ENCODE measurements at places on chromosomes 16 and 17.

DNA sequence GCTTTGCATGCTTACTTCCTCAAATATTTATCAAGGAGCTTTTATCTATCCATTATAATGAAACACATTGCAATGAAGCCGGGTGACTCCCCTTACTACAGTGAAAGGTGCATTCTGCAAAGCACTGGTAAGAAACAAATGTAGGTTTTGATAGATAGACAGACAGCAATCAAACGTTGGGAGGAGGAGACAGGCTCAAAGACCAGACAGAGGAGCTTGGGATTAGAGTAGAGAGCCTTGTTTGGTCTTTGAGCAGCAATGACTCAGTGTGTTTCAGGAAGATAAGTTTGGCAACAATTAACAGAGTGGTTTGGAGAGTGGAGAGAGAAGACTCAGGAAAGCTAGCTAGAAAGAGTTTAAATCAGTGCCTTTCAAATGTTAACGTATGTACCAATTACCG is 68.8 kb downstream of the ZNF18 start:
- DNase-seq, result no peak

DNA sequence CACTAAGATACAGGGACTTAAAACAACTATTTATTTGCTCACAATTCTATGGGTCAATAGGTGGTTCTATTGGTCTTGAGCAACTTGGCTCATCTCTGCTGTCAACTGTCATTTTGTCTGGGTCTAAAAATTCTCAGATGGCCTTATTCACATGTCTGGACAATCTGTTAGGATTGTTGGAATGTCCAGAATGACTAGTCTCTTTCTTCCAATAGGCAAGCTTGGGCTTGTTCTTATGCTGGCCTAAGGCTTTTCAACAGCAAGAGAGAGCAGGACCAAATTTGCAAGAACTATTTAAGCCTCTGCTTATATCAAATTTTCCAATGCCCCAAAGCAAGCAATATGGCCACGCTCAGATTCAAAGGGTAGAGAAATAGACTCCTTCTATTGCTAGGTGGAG is 240.9 kb downstream of the KIF2B start:
- DNase-seq, result no peak

DNA sequence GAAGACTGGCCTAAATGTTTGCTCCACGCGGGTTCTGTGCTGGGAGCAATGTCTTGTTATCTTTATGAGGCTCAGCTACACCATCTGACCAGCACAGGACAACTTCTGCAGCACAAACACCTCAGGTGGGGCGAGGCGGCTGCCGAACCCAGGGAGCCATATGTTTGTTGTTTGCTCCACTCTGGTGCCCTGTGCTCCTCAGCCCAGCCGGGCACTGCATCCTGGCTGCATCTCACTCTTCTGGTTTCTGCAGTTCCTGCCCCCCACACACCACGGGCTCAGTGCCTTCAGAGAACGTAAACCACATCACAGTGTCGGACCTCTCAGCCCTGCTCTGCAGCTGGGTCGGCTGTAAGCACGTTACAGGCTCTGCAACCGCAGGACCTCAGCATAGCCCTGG is 32.4 kb downstream of the MXRA7 start:
- DNase-seq, result no peak

DNA sequence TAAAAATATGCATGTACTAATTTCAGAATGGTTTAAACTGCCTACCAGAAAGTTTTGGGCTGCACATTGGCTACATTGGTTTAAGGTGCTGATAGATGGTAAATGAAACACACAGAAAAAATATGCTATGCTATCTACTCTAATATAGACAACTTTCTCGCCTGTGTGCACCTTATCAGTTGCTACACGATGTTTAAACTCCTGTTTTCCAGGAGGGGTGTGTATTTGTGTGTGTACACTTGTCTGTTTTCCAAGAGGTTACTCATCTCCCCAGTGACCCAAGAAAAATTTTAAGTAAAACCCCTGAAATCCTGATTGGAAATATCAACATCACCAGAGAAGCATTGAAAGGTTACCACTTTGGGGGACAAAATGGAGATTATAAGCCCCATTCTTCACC is 21.6 kb upstream of the PSMC5 start:
- no peak for DNase-seq

- DNase-seq, result no peak
Measured at GRCh38 chr16:383326-384051, 1.7 kb upstream of the PGAP6 start.

- DNase-seq, result no peak
Measured at GRCh38 chr17:74532115-74532514, 840 bp upstream of the CD300LB start.

DNA sequence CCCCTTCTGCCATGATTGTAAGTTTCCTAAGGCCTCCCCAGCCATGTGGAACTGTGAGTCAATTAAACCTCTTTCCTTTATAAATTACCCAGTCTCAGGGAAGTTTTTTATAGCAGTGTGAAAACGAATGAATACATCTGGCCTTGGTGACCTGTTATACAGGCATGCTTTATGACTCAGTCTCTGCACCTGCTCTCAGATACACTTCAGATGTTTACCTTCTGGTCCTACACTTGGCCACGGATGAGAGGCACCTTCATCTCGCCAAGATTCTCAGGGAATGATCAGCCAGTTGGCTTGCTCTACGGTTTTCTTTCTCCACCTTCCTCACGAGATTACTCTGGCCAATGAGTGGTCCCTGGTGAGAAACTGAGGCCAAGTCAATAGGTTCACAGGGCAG is 304.7 kb downstream of the CA10 start:
- no peak for DNase-seq

GRCh38 chr17:75335315-75335714 is 46.1 kb upstream of the SLC25A19 start:
- no peak for DNase-seq

DNA sequence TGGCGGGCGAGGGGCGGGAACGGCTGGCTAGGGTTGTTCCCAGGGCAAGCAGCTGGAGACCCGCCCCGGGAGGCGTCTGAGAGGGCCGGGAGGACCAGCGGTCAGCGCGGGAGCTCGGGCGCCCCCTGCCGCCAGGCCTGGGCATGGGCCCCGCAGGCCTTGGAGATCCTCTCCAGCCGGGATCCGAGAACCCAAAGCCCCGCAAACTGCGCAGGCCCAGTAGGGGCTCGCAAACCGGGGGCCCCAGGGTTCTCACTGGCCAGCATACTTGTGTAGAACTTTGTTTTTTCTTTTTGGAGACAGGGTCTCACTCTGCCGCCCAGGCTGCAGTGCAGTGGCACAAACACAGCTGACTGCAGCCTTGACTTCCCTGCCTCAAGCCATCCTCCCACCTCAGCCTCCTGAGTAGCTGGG is 20.8 kb upstream of the ZNF423 start:
- DNase-seq, result no peak

DNA sequence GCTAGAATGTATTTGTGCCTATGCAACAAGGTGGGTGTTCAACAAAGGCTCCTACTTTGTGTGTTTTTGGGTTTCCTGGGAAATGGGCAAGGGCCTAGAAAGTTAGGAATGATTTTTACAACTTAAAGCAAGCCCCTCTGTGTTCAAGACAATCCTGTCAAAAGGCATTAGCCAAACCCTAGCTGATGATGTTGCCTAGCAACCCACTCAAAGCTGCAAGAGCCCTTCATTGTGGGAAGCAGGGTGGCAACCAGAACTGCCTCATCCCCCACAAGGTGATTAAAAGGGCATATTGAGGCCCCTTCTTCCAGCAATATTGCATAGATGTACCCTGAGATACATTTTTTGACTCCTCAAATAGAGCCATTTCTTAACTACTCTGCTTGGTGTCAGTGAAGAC is 16.0 kb upstream of the RASL10B start:
- DNase-seq, result no peak

- DNase-seq, result no peak
Measured at GRCh38 chr16:88048985-88049384, 97.8 kb downstream of the BANP start.

DNA sequence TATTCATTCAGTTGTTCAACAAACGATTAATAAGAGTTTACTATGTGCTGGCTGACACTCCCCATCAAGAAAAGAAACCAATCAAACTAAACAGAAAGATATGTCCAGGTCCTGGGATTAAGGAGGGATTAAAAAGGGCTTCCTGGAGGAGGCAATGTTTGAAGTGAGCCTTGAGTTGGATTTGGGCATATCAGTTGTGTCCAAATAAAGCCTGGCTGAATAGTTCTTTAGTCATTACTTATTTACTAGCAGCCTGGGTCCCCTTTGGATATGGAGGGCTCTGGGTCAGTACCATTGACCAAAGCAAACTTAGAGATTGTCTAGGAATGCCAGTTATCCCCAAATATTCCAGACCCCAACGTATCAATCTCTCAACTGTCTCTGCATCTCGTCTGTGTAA is 117.7 kb downstream of the COPRS start:
- no peak for DNase-seq

DNA sequence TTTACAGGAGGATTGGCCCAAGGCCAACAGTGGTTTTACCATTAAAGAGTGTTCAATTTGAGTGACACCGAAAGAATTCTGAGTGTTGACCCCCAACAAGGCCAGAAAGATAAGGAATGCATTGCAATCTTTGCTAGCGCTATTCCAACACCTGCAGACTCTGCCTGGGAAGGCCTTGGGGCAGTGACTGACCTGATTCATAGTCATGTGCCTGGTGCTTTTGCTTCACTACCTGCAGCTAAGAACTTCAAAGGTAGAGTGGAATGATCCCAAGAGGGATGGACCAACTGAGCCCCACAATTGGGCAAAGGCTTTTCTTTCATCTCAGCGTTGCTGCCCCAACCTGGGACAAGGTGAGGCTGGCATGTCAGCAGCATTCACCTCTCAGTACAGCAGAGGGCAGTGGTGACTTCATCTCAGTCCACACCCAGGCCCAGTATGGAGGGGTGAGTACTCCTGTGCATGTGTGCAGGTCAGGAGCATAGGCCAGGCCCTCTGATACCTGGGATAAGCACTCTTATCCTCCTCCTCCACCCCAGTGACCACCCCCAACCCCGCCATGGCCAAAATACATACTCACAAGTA is 149.6 kb upstream of the GNAO1 start:
- DNase-seq, result no peak

GRCh38 chr17:7988750-7989178 is 13.7 kb upstream of the GUCY2D start:
- no peak for DNase-seq

DNA sequence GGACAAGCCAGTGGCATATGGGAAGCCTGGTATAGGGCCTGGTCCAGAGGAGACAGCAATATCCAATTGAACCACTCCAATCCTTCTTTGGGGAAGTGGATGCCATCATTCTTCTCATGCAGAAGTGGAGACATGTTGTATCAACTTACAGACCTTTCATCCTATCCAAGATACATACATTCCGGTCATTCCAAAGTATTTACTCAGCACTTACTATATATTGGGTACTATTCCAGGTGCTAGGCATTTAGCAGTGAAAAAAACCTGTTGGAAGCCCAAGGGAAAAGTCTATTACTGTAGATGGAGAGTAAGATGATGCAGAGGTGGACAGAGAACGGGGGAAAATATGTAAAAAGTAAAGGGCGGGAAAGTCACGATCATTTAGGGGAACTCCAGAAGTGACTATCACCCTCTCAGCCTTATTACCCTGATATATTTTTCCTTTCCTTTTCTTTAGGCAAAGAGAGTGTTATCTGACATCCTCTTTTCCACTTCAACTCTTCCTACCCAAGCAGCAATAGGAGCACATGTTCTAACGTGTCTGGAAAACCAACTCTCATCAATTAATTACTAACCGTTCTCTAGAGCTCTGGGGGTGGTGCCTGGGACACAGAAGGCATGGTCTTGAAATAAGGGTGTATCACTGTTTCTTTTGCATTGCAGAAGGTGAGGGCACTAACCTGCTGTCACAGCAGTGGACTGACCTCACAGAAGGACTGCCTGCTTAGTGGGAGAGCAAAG is 210.1 kb upstream of the MAF start:
- DNase-seq, result no peak

DNA sequence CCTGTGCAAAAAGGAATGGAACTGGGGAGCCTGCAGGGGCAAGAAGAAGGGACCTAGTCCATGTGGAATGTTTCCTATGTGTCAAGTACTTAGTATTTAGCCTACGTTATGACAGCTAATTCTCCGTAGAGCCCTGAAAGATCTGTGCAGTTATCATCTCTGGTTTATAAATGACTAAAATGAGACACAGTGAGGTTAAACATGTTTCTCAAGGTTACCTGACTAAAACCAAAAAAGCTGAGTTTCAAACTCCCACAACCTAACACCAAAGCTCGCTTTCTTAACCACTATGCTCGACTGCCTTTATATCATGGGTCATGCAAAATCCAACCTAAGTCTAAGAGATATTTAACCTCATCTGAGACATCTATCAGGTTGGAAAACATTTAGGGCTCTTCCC is 53.3 kb upstream of the CCL2 start:
- no peak for DNase-seq

DNA sequence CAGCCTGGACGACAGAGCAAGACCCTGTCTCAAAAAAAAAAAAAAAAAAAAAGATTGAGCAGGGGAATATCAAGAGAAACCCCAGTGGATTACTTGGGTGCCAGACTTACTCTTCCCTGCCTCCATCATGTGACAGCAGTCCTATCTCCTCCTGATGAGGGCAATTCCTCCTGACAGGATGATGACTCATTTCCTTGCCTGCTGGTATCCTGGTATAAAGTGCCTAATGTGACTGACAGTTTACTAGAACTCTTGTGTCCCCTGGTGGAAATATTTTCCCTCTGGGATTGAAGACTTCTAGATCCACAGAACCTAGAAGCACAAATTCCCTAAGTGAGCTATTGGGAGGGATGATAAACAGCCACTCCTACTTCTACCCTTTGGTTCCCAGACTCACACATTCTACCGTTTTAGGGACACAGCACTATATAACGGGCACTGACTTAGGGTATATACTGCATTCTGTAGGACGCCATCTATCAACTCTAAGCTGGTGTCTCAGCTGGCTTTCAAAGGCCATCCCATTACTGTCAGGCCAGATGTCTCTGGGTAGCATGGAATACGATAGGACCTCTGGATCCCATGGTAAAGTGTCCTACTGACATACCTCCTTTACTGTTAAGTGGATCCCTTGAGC is 114.6 kb upstream of the MED13 start:
- no peak for DNase-seq

- DNase-seq, result peak; percentile 12
Measured at GRCh38 chr17:80361495-80362220, 53.3 kb upstream of the ENDOV start.

GRCh38 chr17:56939869-56940484 is 20.9 kb downstream of the COIL start:
- no peak for DNase-seq
